ENCODE measurements at places on chromosomes 2 and 18. TPM values are rescaled to one million over a fixed set of nuclear protein-coding genes. Genes with fewer than 3 reads are reported as not detected.

DNA sequence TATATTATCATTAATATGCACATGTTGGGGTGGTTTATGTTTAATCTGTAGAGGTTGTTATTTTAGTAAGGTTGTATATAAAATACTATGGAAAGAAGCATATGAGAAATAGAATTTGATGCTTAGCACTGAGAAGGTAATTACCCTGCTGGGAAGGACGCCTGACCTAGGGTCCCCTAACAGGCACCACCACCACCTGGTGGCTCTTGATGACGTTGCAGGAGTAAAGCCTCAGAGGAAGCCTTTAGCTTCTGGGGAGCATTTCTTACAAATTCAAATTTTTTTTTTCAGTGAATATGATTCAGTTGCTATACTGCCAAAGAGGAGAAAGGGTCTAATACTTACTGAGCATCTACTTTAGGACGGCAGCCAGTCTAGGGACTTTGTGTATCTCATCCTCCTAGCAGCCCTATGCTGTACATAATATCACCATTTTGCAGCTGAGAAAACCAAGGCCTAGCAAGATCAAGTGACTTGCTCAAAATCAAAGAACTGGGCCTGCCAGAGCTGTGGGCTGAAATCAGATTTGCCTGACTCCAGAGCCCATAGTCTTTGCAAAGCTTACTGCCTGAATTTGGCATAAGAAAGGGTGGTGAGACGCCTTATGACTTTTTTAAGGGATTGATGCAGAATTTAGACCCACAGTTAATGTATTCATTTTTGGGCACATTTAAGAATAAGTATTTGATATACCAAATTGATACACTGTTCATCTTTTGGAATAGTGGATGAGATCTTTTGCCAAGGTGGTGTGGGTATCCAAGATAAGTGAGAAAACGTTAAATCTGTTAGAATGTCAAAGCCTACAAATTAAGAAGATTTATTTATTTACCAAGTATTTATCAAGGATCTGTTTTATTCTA is 78.8 kb upstream of the GAREM1 start:
- H3K36me3 ChIP-seq, result no peaks in the 10 kb centered on the region
- DNase-seq, result peak; percentile 43
- H3K4me3 ChIP-seq, result no peak overlapping the region
- H3K4me1 ChIP-seq, result no peaks in the 10 kb centered on the region

DNA sequence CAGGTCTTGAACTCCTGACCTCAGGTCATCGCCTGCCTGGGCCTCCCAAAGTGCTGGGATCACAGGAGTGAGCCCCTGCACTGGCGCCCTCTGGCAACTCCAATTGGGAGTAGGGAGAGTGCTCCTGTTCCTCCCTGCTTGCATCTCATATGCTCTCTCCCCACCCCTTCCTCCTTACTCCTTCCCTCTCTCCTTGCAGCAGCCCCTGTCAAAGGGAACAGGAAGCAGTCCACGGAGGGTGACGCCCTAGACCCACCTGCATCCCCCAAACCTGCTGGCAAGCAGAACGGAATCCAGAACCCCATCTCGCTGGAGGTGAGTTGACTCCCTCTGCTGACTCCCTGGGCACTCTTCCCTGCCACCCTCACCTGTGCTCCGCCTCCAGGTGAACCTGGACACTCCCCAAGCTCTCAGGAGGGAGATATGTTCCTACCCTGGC is 10.7 kb downstream of the ARID5A start:
- H3K36me3 ChIP-seq, result no peaks in the 10 kb centered on the region
- no peak overlapping the region for H3K27ac ChIP-seq
- no peaks in the 10 kb centered on the region for H3K4me1 ChIP-seq
- H3K4me3 ChIP-seq, result no peak overlapping the region
- no peak for DNase-seq

DNA sequence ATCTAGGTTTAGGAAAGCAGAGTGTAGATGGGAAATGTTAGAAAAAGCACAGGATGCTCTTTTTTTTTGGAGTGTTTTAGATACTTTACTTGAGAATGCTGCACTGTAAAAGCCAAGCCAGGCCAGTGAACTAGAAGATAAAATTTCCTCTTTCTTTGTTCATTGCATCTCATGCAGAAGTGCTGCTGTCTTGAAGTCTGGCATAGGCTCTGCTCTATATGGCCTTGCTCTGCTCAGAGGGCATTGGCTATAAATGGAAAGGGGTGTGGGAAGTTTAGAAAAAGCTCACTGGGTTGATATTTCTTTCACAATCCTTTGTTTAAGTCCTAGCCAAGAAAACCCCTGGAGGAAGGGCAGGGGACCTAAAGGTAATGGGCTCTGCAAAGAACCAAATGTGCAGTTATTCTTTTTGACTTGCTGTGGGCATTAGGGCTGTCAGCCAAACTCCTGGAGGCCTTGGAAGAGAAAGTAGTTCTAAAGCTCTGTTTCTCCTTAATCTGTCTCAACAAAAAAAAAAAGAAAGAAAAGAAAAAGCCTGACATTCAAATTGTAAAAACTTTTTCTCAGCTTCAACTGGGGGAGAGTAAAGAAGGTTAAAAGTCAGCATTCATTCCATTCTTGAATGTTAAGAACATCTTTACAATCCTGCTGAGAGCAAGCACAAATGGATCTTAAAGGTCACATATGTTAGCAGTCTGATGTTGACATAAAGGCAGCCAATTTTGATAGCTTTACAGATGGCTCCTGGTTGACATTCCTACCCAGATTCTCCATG is 338.3 kb downstream of the GULP1 start:
- no peaks in the 10 kb centered on the region for H3K27me3 ChIP-seq
- peak; percentile 73 for DNase-seq
- peaks cover 14% of the 10 kb centered on the region for H3K4me1 ChIP-seq
- no peaks in the 10 kb centered on the region for H3K36me3 ChIP-seq
- no peak overlapping the region for H3K4me3 ChIP-seq

- no peaks in the 10 kb centered on the region for H3K36me3 ChIP-seq
- H3K4me1 ChIP-seq, result no peaks in the 10 kb centered on the region
- no peak overlapping the region for H3K27ac ChIP-seq
- DNase-seq, result peak; percentile 85
These were observed 246.3 kb downstream of the TNS1 start for GRCh38 chr2:217756375-217757107.

GRCh38 chr2:33573657-33574056 is 25.4 kb downstream of the FAM98A start:
- H3K27ac ChIP-seq, result no peak overlapping the region
- H3K4me3 ChIP-seq, result no peak overlapping the region
- DNase-seq, result no peak
- H3K4me1 ChIP-seq, result no peaks in the 10 kb centered on the region

GRCh38 chr2:25131567-25132298 is 36.6 kb downstream of the POMC start:
- no peak overlapping the region for H3K27ac ChIP-seq
- no peaks in the 10 kb centered on the region for H3K27me3 ChIP-seq
- H3K4me3 ChIP-seq, result no peak overlapping the region

GRCh38 chr2:156476850-156477206 is 40.6 kb downstream of the GPD2 start:
- no peaks in the 10 kb centered on the region for H3K27me3 ChIP-seq
- no peak for DNase-seq
- no peaks in the 10 kb centered on the region for H3K4me1 ChIP-seq
- H3K4me3 ChIP-seq, result no peak overlapping the region
- no peak overlapping the region for H3K27ac ChIP-seq
- H3K36me3 ChIP-seq, result no peaks in the 10 kb centered on the region

- no peaks in the 10 kb centered on the region for H3K27me3 ChIP-seq
- H3K27ac ChIP-seq, result no peak overlapping the region
- no peaks in the 10 kb centered on the region for H3K4me1 ChIP-seq
- H3K4me3 ChIP-seq, result no peak overlapping the region
These were observed 130.1 kb upstream of the MAPRE2 start for GRCh38 chr18:34911081-34911480.

- no peaks in the 10 kb centered on the region for H3K36me3 ChIP-seq
- H3K4me1 ChIP-seq, result no peaks in the 10 kb centered on the region
- no peaks in the 10 kb centered on the region for H3K27me3 ChIP-seq
- no peak overlapping the region for H3K4me3 ChIP-seq
These were observed 82.7 kb downstream of the COL5A2 start for GRCh38 chr2:189096769-189097447.

GRCh38 chr2:75790121-75790813 is 79.6 kb upstream of the GCFC2 start:
- no peaks in the 10 kb centered on the region for H3K27me3 ChIP-seq
- H3K36me3 ChIP-seq, result no peaks in the 10 kb centered on the region
- no peak overlapping the region for H3K4me3 ChIP-seq
- no peaks in the 10 kb centered on the region for H3K4me1 ChIP-seq
- no peak for DNase-seq

DNA sequence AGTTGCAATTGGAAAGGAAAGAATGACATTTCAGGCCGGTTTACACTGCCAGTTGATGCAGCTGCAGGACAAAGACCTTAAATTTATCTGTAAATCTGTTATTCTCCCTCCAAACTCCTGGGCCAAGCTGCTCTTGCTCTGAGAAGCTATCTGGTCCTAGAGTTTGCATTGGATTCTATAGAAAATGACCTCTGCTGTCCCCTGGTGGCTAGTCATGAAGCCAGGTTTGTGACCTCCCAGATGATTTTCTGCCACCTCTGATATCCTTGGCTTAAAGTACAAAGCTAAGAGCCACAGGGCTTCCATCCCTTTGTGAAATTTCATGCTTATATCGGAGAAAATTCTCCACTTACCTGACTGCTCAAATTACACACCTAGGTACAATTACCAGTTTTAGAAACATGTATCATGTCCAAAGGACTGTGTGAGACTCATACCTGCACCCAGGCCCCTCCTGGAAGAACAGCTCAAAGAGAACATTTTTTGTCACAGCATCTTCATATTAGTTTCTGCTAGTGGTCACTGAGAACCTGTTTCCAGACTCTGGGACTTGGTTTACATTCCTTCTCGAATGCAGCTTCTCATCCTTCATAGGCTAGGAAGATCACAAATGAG is 28.9 kb upstream of the IER3IP1 start:
- H3K4me1 ChIP-seq, result no peaks in the 10 kb centered on the region
- no peak overlapping the region for H3K27ac ChIP-seq
- H3K4me3 ChIP-seq, result no peak overlapping the region
- no peaks in the 10 kb centered on the region for H3K36me3 ChIP-seq

The LBX2 gene
- not detected for total RNA-seq

The CTLA4 gene
- total RNA-seq, result not detected

The GNAL gene
- 4.2 TPM for total RNA-seq

The SF3B1 gene
- 190 TPM for total RNA-seq

The PLB1 gene
- total RNA-seq, result 7.7 TPM

The CPO gene
- not detected for total RNA-seq

The PLGLB2 gene
- 1.1 TPM for total RNA-seq

The PSTPIP2 gene
- 5.3 TPM for total RNA-seq
